Small intestine (tissue), 16 donors: ENCODE measurements at places on chromosomes 4 and X.
A peak's percentile ranks its signal among the peaks of the same experiment; 100 is the strongest.

- DNase-seq = no peak
Measured at GRCh38 chrX:11430271-11430670, 137.1 kb downstream of the AMELX start.

GRCh38 chrX:22134681-22135080 is 102.6 kb downstream of the PHEX start:
- DNase-seq = no peak

GRCh38 chrX:21408307-21408706 is 34.1 kb downstream of the CNKSR2 start:
- DNase-seq = no peak

DNA sequence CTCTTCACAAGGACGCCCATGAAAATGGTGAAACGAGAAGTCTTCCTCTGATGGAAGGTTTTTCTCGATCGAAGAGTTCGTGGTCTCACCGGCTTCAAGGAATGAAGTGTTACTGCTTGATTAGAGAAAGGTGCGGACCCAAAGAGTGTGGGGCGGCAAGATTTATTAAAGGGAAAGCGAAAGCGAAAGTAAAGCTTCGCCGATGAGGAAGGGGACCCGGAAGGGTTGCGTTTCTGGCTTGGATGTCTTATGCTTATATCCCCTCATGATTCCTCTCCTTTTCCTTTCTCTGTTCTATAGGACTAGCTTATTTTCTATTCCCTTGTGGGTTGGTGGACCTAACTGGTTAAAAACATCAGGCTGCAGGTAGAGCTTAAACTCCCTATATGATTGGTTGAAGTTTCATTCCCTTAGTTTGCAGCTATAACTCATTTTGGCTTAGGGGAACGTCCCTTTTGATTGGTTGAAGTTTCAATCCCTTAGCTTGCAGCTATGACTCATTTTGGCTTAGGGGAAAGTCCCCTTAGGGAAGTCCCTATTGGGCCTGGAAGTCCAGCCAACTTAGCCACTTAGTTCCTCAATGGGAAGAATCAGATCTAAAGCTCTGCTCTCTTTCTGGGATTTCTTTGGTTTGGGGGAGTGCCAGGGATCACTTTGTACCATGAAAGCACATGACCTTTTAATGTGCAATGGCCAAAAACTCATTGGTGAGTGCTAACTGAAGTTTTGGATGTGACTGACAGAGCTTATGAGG is 1025.0 kb upstream of the PCDH10 start:
- DNase-seq = peak; percentile 4

- no peak for DNase-seq
Measured at GRCh38 chr4:39312816-39313215, 53.3 kb downstream of the RFC1 start.

GRCh38 chr4:97498875-97499274 is 644.4 kb downstream of the STPG2 start:
- DNase-seq = no peak

DNA sequence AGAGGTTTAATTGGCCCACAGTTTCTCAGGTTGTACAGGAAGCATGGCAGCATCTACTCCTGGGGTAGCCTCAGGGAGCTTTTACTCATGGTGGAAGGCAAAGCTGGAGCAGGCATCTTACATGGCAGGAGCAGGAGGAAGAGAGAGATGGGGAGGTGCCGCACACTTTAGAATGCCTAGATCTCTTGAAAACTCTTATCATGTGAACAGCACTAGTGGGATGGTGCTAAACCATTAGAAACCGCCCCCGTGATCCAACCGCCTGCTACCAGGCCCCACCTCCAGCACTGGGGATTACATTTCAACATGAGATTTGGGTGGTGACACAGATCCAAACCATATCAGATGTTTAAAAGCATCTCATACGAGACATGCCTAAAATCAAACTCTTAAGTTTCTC is 41.6 kb upstream of the SCOC start:
- no peak for DNase-seq

DNA sequence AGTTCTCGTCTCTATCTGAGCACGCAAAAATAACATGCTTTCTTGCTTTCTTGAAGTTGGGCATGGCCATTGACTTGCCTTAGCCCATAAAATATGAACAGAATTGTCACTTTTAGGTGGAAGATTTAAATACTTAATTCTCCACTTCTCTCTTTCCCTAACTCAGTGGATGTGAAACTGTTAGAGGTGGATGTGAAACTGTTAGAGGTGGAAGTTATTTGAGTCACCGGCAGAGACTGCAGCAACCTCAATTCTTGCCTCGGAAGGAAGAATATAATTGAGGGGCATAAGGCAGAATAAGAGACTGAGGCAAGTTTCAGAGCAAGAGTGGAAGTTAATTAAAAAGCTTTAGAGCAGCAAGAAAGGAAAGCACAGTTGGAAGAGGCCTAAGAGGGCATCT is 2.8 kb upstream of the PARM1 start:
- DNase-seq = no peak

DNA sequence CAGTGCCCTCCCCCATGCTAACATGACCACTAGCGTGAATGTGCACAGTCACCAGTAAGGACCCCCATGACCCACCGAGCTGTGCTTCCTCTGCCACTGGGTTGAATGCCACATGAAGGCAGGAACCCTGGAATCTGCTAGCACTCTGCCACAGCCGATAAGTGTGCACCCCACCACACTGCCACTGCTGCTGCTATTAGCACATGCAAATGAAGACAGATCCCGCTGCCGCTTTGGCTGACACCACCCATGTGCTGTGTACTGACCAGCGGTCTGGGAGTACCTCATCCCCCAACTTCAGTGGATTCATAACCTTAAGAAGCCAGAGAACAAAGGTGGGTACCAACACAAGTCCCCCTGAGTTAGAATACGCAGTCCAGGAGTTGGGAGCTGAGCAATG is 200.9 kb upstream of the ARHGEF9 start:
- no peak for DNase-seq

DNA sequence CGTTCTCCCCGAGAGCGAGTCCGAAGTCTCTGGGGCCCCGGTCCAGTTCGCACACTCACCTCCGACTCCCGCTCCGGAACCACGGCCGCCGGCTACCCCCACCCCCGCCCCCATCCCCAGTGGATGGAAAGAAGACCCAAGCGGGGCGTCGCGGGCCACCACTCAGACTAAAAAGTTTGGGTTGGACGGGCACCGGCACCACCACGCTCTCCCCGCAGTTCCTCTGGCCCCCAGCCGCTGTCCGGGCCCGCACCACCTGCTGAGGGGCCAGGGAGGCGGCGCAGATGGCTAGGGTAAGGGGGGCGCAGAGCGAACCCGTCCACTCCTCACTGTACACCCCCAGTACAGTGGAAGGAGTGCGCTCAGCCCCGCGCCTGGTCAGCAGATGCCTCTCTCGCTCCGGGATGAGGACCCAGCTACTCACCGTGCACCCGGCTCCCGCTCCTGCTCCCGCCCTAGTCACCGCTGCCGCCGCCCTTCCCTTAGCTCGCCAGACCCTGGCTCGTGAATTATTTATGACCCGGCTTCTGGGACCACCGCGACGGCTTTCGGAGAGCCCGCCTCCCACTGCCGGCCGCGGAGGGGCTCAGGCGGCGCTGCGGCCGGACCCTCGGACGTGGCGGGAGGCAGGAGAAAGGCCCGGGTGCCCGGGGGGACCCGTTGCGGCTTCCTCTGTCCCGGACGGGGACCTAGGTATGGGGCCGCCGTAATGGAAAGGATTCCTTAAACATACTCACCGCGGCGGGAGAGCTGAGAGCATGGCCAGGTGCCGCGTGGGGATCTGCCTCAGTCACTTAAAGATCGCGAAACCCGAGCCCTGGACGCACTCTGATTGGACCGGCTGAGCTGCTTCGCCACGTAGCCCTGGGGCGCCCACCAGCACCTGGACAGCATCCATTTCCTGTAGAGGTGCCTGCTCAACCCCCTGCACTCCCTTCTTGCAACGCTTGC is at the start of gene PROM1:
PROM1 (minus strand) TSS at position 783 of the 951 bp plus-strand sequence. CDS start 8,117 bp downstream, outside the sequence.
- DNase-seq = peak; percentile 29

GRCh38 chr4:176084769-176085168 is 19.1 kb downstream of the WDR17 start:
- DNase-seq = no peak

- no peak for DNase-seq
Measured at GRCh38 chrX:32877592-32877991, 333.8 kb downstream of the DMD start.

- peak; percentile 49 for DNase-seq
Measured at GRCh38 chr4:83112678-83113428, 1.7 kb downstream of the PLAC8 start.

GRCh38 chr4:164224871-164225270 is 529.1 kb upstream of the SMIM31 start:
- no peak for DNase-seq

DNA sequence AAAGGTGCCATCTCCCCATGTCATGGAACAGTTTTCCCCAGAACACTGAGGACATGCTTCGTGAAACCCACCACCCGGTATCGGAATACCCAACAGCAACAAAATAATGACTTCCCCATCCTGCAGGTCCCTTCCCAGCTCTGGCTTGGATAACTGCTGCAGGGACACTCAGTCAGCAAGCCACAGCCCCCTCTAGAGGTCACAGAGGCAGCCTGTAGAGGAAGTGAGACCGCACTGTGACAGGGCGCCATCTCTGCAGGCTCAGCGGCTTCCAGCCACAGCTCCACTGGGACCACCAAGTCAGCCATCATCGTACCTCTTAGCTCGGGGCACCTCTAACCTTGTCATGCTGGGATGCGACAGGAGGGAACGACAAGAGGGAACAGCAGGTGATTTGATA is 315.9 kb downstream of the LDB2 start:
- DNase-seq = no peak

- no peak for DNase-seq
Measured at GRCh38 chrX:78658845-78659744, at the start of gene RTL3. Gene RTL3 (minus strand): TSS chrX:78659328. CDS start chrX:78658420, 908 bp downstream.

GRCh38 chrX:130696542-130696941 is 206.5 kb downstream of the ENOX2 start:
- DNase-seq = no peak

- DNase-seq = no peak
Measured at GRCh38 chr4:101299021-101299420, 48.3 kb downstream of the PPP3CA start.

GRCh38 chr4:186037692-186038658 is 31.0 kb upstream of the TLR3 start:
- DNase-seq = peak; percentile 76

- peak; percentile 6 for DNase-seq
Measured at GRCh38 chr4:17336524-17336961, 175.3 kb downstream of the QDPR start.

- peak; percentile 35 for DNase-seq
Measured at GRCh38 chrX:39336671-39337311, 535.5 kb downstream of the MID1IP1 start.

- no peak for DNase-seq
Measured at GRCh38 chr4:173514641-173515217, 15.3 kb downstream of the HAND2 start.

DNA sequence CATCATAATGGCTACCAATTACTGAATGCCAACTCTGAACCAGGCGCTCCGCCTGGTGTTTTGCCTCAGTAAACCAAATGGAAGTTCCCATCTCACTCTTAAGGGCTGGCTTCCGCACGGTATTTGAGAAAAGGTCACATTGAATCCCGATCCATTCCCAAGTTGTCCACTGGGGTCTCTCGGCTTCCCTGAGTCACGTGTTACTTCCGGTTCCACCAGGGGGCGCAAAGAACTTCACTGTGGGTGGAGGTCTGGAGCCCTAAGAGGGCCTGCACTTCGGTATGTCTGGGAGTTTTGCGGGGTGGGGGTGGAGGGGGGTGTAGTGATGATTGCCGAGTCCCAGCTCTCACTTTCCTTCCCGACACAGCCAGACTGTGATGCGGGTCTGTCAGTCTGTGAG is 13.4 kb upstream of the NHS start:
- no peak for DNase-seq

DNA sequence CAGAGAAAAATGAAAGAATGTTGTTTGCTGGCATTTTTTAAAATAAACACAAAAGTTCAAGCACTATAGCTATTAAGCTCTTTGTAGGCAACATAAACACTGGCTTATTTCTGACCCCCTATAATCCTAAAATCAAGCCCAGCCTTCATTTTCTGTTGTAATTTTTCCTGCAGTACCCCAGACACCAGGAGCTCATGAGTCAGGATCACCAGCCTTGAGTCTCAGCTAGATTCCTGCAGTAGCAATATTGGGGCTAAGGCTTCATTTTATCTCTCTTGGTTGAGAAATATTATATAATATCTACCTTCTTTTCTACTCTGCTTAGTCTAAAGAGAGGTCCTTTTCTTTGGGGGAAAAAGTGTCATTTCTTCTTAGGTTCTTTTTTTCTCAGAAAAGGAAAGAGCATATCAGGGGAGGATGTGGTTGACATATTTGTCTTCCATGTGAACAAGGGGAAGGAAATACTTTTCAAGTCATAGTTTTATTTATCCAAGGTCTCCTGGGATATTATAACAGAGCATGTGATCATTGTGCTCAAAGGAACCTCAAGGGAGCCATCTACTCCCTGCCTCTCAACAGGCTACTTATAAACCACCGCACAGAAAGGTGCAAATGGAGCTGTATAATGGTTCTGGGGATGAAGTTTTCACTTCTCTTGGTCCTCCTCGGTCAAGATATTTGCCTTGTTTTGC is 678.3 kb upstream of the NR3C2 start:
- no peak for DNase-seq

- peak; percentile 49 for DNase-seq
Measured at GRCh38 chr4:123659730-123660129, 263.1 kb downstream of the SPRY1 start.

GRCh38 chrX:104189837-104190236 is 23.6 kb downstream of the FAM199X start:
- no peak for DNase-seq

DNA sequence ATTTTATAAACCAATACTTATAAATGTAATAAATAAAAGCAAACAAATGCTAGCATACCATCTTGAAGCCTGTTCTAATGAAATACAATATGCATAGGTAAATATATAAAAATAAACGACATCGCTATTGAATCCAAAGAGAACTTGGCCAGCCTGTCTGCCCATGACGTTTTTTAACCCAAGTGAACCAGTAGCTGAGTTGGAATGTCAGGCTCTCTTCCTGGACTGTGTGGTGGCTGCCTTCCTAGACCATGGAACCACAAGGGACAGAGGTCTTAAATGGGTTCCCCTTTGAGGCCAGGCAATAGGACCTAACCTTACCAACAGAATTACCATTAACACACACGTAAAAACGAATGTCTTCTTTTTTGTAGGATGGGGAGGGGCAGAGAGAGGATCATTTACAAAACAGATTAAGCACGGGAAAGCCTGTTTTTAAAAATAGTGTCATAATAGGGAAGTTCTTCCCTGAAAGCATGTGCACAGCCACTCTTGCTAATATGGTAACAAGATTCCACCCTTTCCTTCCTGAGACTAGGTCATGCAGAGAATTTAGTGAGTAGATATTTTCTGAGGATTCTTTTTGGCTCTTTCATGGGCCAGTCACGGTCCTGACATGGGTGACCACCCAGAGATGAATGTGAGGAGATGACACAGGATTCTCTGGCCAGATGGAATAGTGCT is 69.4 kb upstream of the ACSL1 start:
- DNase-seq = no peak
